Kidney glomerular epithelial cell (primary cell): ENCODE measurements at places on chromosomes 3 and 15.

GRCh38 chr15:74130155-74130848 lies at the start of gene ISLR2:
ISLR2 (plus strand) TSS chr15:74130586; CDS start chr15:74132755, 2,169 bp downstream.
- no peak for DNase-seq

- no peak for DNase-seq
These were observed 99.2 kb upstream of the MLF1 start for GRCh38 chr3:158471639-158472294.

DNA sequence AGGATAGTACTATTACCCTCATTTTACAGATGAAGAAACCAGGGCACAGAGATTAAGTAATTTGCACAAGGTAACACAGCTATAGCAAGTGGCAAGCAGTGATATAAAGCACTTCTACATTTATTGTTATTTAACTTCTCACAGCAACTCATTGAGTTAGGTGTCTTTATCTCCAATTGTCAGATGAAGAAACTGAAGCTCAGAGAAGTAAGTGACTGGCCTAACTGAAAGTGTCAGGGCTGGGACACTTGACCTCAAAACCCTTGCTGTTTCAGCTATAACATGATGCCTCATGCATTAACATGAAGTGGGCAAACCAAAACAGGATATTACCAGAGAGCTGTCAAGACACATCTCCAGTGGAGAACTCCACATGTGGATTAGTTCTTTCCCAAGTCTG lies 65.8 kb upstream of the LEKR1 start:
- no peak for DNase-seq

GRCh38 chr15:28097656-28098359 lies 1.3 kb downstream of the OCA2 start:
- DNase-seq = no peak

GRCh38 chr3:8641472-8641871 lies 3.1 kb downstream of the SSUH2 start:
- DNase-seq = no peak

DNA sequence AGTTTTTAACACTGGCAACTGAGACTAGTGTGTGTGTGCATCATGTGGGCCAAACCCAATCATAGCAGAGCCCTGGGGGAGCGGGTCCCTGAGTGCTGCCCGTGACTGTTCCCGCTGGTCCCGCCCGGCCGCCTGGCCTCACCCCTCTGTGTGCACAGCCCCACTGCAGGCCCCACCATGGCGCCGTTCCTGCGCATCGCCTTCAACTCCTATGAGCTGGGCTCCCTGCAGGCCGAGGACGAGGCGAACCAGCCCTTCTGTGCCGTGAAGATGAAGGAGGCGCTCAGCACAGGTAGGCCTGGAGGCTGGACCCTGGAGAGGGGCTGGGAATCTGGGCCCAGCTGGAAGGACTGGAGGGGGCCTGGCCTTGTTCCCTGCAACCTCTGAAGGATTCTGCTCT lies 17.2 kb downstream of the PRKCD start:
- DNase-seq = no peak

- no peak for DNase-seq
These were observed 88.7 kb downstream of the PLXNA1 start for GRCh38 chr3:127071597-127072001.

GRCh38 chr3:16137044-16137443 lies 37.4 kb upstream of the GALNT15 start:
- DNase-seq = no peak

GRCh38 chr3:147396712-147397046 lies 9.7 kb downstream of the ZIC4 start:
- no peak for DNase-seq

- no peak for DNase-seq
These were observed 111.6 kb downstream of the AQP9 start for GRCh38 chr15:58249646-58250312.

DNA sequence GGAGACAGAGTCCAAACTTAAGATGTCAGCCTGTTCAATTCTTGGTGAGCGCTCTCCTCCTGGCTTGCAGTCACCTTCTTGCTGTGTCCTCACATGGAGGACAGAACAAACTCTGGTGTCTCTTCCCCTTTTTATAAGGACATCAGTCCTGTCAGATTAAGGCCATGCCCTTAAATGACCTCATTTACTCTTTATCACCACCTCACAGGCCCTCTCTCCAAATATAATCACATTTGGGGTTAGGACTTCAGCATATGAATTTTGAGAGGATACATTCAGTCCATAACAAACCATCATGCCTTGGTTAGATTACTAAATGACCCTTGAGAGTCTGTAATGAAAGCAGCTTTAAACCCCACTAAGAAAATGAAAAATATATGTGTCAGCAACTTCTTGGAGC lies 175.2 kb downstream of the TAFA4 start:
- no peak for DNase-seq

- no peak for DNase-seq
These were observed 22.1 kb downstream of the SNTN start for GRCh38 chr3:63674586-63674985.

DNA sequence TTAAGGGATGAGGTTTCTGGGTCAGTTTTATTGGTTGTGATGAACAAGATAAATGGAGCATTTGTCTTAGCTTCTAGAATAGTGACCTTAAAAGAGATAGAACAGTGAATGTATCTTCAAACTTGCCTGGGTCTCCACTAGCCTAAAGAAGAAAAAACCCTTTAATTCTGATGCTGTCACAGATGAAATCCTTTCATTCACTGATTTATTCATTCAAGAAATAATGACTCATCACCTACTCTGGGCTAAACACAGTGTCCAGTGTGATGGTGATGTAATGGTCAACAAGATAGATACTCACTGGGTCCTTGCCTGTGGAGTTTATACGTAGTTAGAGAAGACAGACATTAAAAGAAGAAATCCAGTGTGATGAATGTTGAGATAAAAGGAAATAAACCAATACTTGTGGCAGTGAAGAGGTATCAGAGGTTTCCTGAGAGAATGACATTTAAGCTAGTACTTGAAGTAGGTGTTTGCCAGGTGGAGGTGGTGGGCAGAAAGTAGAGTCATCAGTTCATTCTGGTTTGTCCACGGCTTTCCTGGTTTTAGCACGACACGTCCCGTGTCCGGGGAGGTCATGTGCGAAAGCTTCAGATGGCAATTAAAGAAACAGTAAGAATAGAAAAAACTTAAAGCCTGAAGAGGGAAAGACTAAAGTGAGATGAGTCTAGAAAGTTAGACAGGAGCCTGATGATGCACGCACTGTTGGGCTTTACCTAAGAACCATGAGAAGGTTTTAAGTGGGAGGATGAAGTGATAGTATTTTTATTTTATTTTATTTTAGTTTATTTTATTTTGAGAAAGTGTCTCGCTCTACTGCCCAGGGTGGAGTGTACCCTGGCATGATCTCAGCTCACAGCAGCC lies 18.5 kb downstream of the PAK2 start:
- peak; percentile 80 for DNase-seq

GRCh38 chr15:64982472-64982871 lies 7.2 kb downstream of the SPG21 start:
- DNase-seq = no peak

DNA sequence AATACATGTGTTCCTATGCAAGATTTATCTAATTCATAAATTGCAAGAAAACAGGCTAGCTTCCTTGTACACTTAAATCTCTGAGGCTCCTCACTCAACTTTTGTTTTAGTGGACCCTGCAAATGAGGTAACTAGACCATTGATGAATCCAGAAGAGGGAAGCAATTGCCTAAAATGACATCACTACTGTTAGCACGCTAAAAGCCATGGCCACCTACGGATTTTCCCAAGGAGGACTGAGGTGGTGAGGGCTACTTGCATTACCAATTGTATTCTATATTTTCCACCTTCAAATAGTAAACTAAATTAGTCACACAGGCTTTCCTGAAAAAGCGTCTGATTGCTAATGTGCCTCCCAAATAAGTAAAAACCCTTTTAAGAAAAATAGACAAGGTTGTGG lies 140.7 kb downstream of the GADL1 start:
- DNase-seq = no peak

DNA sequence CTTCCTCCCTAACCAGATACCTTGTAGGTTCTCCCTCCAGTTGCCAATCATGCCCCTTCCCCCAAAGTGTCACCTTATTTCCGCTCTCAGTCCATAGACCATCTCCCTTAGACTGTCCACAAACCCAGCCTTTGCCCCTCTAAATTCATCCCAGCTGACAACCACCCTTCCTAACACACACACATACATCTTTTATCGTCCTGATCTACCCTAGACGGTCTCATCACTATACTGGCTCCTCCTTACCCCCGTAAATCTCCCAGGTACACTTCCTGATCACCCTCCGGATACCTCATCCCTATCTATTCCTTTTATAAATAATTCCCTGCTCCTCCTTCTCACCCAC lies 828 bp downstream of the THOC7 start:
- peak; percentile 5 for DNase-seq

DNA sequence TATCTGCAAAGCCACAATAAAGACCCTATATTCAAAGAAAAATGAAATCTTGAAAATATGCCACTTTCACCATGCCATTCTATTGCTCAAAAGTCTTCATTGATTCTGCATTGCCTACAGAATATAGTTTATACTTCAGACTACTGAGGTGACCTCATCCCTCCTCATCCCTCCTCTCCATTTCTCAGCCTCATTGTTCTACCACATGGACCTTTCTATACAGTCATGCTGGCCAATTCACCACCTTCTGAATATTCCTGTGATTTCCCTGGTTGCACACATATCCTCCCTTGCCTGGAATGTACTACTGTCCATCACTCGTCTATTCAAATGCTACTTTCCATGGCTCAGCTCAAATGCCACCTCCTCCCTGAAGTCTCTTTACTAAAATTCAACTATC lies 3.5 kb upstream of the COL8A1 start:
- peak; percentile 53 for DNase-seq

DNA sequence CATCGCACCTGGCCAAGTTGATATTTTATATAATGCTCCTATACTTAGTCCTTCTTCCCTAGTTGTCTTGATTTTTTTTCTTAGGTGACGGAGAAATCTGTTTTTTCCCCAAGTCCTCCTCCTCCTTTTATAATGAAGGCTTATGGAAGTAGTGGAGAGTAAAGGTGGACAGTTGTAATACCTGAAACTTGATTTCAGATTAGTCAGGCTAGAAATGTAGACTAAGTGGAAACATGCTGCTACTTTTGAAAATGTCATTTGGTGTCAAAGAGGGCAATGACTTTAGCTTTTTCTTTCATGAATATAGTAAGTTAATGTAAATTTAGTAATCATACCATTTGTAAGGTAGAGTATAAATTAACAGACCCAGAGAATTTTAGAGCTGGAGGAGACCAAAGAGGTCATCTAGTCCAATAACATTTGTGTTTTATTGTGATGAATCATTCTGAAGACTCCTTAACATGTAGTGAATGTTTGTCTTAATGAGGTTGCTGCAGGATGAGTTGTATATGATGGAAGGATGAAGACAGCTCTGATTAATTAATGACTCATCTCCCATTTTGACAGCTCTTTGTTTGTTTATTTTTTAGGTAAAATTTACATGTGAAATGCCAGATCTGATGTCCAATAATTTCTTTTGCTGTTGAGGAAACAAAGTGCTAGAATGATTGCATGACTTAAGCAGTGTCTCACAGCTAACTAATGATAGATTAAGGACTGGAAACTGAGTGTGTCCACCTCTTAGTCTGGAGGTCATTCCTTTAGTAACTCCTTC lies 8.7 kb downstream of the CTDSPL2 start:
- DNase-seq = peak; percentile 17

DNA sequence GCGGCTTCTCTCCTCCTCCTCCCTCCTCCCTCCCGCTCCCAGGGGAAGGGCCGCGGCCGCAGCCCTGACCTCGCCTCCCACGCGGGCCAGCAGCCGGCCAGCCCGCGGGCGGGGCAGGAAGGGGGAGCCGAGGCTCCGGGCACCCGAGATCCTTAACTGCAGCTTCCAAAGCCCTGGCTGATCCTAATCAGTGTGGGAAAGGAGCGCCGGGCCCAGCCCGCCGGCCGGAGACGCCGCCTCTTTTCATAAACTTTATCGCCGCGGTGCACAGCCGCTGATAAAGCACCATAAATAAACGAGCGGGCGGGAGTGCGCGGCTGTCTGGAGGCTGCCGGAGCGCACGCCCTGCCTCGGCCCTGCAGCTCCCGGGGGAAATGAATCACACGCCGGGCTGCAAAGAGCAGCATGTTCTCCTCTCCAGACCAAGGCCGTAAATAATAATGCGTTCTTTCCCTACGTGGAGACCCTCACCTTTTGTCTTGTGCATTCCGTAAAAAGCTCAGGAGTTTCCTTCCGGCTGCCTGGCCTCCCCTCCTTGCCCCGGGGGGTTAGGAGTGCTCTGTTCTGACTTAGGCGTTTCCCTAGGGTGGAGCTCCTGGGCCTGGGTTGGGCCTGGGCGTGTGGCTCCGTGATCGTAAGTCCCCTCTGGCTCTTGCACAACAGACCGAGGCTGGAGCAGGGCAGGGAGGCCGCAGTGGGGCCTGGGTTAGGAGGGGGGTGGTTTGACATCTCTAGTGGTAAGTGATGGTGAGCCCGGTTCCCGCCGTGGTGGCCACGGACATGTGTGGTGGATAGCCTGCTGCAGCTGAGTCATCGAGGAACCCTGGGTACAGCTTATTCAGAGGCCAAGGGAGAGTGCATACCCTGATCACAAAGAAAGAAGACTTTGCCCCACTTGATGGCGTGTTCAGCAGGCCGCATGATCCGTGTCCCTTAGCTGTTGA lies 132.6 kb upstream of the HES1 start:
- DNase-seq = peak; percentile 95

GRCh38 chr3:150309557-150309956 lies 98.5 kb upstream of the TSC22D2 start:
- DNase-seq = no peak

- DNase-seq = no peak
These were observed 359.2 kb upstream of the THRB start for GRCh38 chr3:24853685-24854490.

DNA sequence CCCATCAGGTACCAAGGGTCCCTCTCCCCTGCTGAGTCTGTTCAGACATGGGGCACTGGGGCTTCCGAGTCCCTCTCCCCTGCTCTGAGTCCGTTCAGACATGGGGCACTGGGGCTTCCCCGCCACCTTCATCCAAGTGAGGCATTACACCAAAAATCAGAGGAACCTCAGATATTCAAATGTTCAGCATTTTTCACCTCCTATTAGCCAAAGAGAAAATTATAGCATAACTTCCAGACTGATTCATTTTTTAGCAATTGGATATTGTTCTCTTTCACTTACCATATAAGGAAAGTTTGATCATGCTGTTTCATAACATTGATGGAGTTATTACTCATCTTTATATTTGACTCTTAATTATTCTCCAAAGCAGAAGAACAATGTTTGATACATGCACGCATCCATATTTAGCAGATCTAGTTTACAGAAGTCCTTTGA lies 213.9 kb downstream of the MTHFS start:
- no peak for DNase-seq

- DNase-seq = no peak
These were observed 47.1 kb upstream of the MECOM start for GRCh38 chr3:169710619-169711018.
